ENCODE measurements at places on chromosomes 1 and 21. TPM values are rescaled to one million over a fixed set of nuclear protein-coding genes. Genes with fewer than 3 reads are reported as not detected.

DNA sequence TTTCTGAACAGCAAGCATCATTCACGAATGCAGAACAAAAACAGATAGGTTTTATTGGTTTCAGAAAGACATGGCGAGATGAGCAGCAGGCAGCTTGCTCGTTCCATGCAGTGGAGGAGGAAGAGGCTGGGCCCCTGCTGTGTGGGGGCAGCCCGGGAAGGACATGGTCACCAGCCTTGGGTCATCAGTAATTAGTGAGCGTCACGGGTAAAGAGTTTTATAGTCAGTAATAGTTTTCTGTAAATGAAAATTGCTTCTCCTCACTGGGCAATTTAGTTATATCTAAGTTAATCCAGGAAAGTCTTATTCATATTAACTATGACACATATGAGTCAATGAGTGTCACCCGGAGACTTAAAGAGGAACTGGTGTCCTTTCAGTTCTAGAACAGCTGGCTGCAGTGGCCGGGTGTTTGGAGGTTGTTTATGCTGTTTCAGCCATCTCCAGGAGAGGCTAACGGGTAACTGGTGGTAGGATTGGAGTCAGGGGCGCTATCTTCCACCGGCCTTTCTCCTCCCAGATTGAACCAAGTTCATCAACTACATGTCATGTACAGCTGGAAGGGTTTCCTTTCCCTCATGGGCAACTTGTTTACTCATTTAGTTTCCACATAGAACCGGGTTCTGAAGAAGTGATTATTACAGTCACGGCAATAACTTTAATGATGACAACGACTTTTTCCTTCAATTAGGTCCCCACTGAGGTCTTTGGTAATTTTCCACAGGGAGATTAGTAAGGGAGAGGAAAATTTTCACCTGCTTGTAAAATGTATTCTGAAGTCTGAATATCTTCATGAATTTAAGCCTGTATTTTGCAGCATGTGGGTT is 34.6 kb upstream of the SLC45A1 start:
- no peak for DNase-seq

GRCh38 chr1:187816646-187817045 is 987.9 kb downstream of the PLA2G4A start:
- DNase-seq, result no peak

GRCh38 chr1:24506691-24507381 is 4.2 kb downstream of the RCAN3 start:
- DNase-seq, result no peak

DNA sequence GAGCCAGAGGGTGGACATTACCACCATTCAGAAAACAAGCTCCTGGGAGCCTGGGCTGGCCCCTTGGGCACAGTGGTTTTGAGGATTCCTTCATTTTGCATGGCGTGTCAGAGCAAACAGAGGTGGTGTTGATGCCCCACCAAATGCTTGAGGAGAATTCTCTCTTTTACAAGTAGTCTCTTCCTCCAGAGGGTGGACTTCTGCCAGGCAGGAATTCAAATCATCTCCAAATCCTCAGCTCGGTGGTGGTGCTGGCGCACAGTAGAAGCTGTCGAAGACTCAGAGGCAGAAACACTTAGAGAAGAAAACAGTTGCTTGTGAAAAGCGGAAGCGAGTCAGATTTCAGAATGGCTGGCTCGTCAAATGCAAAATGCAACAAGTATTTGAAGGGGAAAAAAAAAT is 3.4 kb upstream of the CHI3L1 start:
- peak; percentile 94 for DNase-seq

GRCh38 chr1:15411593-15412137 is 2.0 kb downstream of the EFHD2 start:
- no peak for DNase-seq

The SAMSN1 gene
- not detected for total RNA-seq

DNA sequence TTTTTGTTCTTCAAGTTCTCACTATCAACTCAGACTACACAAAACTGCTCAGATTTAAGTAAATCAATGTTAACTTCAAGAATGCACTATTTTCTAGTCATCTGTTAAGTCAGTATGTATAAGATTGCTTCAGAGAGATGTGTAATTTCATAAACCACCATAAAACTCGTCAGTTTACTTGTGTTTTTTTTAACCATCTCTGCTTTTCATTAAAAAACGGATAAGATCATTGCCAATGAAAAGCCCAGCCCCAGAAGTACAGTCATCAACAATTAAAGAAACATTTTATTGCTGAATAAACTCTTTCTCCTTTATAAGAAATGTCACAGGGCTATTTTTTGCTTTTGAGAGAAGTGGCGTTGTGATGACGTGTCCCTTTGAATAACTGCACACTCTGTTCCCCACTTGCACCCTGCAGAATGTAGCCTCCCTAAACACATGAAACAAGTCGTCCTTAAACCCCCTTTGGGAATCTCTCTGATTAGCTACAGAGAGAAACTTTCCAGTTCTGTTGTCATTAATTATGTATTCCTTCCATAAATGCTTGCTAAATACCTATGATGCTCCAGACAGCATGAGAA is 202.7 kb upstream of the FOXD3 start:
- no peak for DNase-seq

The ITGB2 gene
- total RNA-seq, result not detected

The CYP4X1 gene
- not detected for total RNA-seq

DNA sequence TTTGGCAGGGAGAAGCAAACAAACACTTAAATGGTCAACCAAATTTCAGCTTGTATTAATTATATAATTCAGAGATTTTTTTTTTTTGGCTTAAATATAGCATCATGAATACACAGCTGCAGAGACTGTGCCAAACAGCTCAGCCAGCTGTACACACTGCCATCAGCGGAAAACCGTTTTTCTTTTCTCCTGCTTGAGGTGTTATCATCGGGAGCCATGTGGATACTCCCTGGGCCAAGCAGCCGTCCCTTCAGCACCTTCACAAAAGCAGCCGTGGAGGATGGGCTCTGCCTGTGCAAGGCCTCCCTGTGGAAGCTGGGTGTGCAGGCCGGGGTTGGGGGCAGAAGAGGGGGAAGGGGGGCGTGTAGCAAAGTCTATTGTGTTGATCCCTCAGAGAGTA is 85.0 kb downstream of the NUF2 start:
- no peak for DNase-seq

DNA sequence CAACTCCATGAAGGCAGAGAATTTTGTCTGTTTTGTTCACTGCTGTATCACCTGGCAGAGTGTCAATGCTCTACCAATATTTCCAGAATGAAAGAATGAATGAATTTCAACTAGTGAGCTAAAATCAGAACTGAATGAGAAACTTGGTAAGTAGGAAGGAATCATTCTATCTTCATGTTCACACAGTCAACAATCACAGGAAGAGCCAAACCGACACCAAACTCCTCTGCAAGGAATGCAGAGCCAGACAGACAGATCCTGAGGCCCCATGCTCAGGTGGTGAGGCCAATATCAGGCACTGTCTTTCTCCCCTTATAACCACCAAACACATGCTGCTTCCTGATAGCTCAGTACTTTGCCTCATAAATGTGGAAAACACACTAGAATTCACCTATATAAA is 139.1 kb downstream of the SLC45A1 start:
- no peak for DNase-seq

- no peak for DNase-seq
These were observed 18.0 kb upstream of the ETV3L start for GRCh38 chr1:157117527-157118057.

DNA sequence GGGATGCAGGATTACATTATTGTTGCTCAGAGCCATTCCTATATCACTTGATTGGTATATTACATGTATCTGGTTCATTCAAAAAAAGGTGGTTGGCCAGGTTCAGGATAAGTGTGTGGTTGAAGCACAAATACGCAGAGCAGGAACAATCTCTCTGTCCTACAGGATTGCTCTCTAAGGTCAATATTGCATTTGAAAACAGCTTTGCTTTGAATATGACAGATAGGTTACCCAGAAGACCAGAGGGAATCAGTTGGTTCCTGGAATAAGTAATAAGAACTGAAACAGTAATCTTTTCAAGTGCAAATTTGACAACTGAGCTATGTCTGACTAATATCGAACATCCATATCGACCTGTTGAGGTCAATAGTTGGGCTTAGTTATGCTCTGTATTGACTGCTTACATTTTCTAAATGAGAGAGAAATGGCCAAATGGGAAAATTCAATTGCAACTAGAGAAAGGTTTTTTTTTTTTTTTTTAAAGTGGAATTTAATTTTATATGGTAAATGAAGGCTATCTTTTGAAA is 176.8 kb downstream of the ATP6V1G3 start:
- no peak for DNase-seq

The TARS2 gene
- total RNA-seq, result 24.7 TPM

GRCh38 chr1:8201331-8201861 is 116.5 kb upstream of the SLC45A1 start:
- DNase-seq, result no peak

- no peak for DNase-seq
These were observed 32.2 kb upstream of the H6PD start for GRCh38 chr1:9202240-9202870.

The LORICRIN gene
- total RNA-seq, result not detected

GRCh38 chr1:42484382-42484781 is 21.3 kb downstream of the CCDC30 start:
- no peak for DNase-seq

- DNase-seq, result no peak
These were observed 5.8 kb upstream of the BGLAP start for GRCh38 chr1:156236164-156236563.

GRCh38 chr21:31180256-31181081 is 142.2 kb upstream of the KRTAP19-8 start:
- peak; percentile 71 for DNase-seq

The CD58 gene
- 67.0 TPM for total RNA-seq

The SYT11 gene
- total RNA-seq, result 2.2 TPM

GRCh38 chr1:19689085-19689757 is 24.5 kb downstream of the HTR6 start:
- no peak for DNase-seq

GRCh38 chr1:95041491-95042165 is 31.1 kb downstream of the ALG14 start:
- DNase-seq, result peak; percentile 87

The TNFRSF8 gene
- not detected for total RNA-seq

- peak; percentile 51 for DNase-seq
These were observed 1.6 kb upstream of the SH3BGRL3 start for GRCh38 chr1:26278303-26278702.

- DNase-seq, result no peak
These were observed 13.8 kb downstream of the C1orf185 start for GRCh38 chr1:51115714-51116404.

GRCh38 chr21:42037943-42038342 is 27.8 kb upstream of the ZBTB21 start:
- no peak for DNase-seq

- DNase-seq, result no peak
These were observed 7.6 kb upstream of the LBR start for GRCh38 chr1:225435487-225435886.

GRCh38 chr1:231631717-231632116 is 5.1 kb downstream of the DISC1 start:
- no peak for DNase-seq

DNA sequence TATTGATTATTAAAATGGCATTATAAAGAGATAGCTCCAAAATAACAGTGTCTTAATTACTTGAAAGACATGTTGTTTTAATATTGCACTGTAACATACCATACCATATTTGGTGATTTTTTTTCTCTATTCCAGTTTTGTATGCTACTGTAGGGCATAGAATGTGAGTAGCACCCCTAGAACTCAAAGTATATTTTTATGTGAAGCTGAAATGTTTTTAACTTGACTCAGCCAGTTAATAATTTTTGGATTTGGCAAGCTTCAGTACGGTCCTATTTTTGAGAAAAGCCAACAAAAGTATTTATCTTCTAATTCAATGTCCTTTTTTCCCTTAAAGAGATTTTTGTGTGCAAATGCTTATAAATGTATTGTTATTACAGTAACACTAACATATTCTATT is 593.8 kb downstream of the USP25 start:
- no peak for DNase-seq

DNA sequence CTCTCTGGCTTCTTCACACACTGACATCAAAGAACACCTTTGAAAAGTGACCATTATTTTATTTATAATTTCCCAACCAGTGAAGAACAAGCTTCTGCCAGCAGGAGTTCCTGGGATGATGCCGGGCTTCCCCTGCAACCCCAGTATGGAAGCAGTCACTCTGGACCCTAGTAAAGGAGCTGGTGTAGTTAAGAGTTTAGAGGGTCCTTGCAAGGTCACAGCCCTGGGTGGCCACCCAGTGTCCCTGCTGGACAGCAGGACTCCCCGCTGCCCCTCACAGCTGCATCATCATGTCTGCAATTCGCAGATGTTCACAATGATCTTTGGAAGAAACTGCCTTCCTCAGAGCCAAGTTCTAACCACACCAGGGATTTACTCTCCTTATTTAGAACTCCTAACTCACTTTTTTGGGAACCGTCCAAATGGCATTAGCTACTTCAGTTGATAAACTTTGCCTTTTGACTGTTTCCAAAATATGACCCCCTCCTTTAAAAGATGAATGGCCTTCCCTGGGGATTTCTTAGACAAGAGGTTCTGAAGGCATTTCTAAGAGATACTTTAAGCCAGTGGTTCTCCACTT is 90.6 kb downstream of the HIVEP3 start:
- no peak for DNase-seq

The LCE3D gene
- not detected for total RNA-seq

- no peak for DNase-seq
These were observed 544.1 kb downstream of the NEGR1 start for GRCh38 chr1:71738256-71738655.

The RIPPLY3 gene
- not detected for total RNA-seq

The MX1 gene
- total RNA-seq, result 3.6 TPM

The TRIM67 gene
- total RNA-seq, result 0.03 TPM

DNA sequence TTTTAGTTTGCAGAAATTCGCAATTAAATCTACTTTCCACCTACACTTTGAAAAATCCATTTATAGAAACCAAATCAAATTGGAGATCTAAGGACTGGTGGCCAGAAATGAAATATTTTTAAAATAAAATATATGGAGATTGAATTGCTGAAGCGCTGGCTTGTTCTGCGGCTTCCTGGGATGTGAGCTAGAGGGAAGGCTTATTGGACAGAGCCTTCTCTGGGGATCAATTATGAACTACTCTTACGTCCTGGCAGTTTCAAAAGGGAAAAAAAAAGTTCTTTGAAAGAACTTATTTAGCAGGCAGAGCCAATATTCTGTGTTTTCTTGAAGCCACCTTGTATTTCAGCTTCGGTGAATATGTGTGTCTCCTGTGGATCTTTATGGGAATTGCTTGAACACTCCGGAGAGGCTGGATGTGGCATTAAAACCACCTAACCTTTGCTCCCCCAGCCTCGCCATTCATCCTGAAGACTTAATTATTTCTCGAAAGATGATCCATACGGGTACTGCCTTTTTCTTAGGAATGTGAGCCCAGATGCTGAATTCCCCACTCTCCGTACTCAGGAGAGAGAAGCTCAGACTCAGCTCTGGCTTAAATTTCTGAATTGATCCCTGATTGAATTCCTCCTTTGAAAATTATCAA is 478.9 kb upstream of the VAMP3 start:
- no peak for DNase-seq

The TNFRSF1B gene
- 5.0 TPM for total RNA-seq

GRCh38 chr1:26067432-26067911 is at the start of gene TRIM63:
Gene TRIM63, minus strand, starts transcription at chr1:26067630. Its CDS starts 136 bp downstream, at chr1:26067494.
- DNase-seq, result peak; percentile 96

GRCh38 chr21:21003701-21004100 is 5.5 kb downstream of the NCAM2 start:
- peak; percentile 77 for DNase-seq

- DNase-seq, result no peak
These were observed 198.7 kb upstream of the PLD5 start for GRCh38 chr1:242723044-242723716.

- no peak for DNase-seq
These were observed 6.7 kb upstream of the TSPEAR start for GRCh38 chr21:44718093-44718492.
